ENCODE measurements at places on chromosomes 4 and X.

DNA sequence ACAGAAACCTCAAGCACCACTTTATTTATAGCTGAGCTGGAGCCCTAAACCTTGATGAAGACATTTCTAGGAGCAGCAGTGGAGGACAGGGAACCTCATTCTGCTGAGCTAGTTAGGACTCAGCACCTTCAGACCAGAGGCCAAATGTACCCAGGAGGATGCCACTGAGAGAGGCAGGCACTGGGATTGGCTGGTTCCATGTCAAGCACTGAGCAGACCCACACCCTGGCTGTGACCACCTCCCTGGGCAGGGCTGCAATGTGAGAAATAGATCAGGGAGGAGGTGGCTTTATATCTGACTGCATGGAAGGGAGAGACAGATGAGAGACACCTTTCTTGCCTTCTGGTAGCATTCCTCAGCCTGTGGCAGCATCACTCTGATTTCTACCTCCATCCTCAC, 304.6 kb downstream of the STK32B start:
- DNase-seq = no peak

DNA sequence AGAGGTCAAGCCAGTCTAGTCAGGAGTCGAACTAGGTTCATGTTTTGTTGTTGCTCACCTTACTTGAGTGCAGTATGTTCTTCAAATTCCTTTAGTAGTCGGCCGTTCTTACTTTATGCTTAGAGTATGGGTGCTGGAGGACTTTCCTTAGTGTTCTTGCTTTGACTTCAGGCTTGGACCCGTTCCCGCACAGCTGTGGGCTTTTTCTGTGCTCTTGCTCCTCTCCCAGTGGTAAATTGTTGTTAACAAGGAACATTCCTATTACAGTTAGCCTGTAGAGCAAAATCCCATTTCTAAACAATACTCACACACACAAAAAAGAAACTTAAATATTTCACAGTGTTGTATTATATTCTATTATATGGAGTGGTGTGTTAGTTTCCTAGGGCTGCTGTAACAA, 113.5 kb downstream of the RAP1GDS1 start:
- DNase-seq = no peak

DNA sequence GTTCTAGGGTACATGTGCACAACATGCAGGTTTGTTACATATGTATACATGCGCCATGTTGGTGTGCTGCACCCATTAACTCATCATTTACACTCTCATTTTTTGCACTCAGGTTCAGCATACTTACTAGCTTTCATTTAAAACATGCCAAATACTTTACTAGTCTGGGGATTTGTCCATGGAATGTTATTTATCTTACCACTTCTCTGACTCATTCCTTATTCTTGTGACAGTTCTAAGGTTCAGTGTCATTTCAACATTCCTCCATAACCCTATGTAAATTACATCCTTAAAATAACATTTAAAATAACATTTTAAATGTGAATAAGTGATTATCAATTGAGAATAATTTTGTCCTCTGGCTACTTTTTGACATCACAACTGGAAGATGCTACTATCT, 19.5 kb upstream of the SYTL5 start:
- no peak for DNase-seq

DNA sequence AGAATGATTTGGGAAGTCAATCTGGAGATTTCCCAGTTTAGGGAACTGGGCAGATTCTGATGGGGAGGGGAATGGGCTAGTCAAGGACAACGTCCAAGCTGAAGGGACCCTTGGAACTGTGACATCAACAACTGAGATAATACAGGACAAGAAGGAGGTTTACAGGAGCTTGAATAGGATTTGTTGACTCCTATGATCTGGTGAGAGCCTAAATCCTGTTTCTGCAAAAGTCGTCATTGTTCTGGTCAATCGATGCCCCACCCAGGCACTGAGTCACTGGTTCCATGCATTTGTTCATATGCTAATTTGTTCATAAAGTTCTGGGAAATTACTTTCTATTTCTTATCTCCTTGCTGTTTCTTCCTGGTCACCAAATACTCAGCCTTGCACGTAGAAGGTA, 15.3 kb upstream of the PDGFRA start:
- no peak for DNase-seq

DNA sequence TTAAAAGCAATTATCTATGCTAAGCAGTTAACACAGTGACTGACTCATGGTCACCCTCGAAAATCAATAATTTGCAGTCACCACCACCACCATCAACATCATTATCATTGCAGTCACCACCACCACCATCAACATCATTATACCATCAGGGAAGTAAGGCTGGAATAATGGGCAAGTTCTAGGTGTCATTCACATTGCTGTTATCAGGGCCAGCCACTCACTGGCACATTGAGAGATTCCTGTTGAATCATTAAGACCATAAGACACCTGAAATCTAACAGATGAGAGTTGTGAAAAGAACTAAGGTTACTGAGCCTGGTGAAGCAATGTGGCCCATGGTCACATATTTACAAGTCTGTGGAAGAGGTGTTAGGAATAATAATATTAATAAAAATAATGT, 247.7 kb upstream of the BOD1L1 start:
- no peak for DNase-seq

DNA sequence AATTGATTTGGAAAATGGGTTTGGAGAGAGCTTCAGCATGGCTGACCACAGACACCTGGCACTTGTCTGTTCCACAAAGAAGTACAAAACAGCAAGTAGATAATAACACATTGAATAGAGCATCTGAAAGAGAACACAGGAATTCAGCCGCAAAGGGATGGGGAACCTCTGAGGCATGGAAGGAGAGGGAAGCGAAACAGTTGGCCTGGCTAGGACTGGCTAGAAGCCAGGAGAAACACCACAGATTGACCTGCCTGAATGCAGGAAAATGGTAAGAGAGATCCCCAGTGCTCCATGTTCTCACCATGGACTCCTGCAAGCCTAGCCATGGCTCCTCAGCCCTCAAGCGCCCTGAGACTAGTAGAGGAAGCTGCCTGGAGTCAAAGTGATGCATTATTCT, 169.7 kb upstream of the SH3RF1 start:
- DNase-seq = no peak

- no peak for DNase-seq
Observed at GRCh38 chr4:179601671-179602070, 2159.4 kb upstream of the AGA start.

- no peak for DNase-seq
Observed at GRCh38 chr4:182206266-182206665, 36.9 kb upstream of the TENM3 start.
